Activated CD4-positive, alpha-beta T cell treated with anti-CD3 and anti-CD28 coated beads, Interleukin-2, amount 10 ng/mL, durations not matched to agents 7 days and 5 days (primary cell): ENCODE measurements at places on chromosomes 1 and 21.

GRCh38 chr1:212958175-212958574, 7.8 kb downstream of the VASH2 start:
- no peak for DNase-seq

DNA sequence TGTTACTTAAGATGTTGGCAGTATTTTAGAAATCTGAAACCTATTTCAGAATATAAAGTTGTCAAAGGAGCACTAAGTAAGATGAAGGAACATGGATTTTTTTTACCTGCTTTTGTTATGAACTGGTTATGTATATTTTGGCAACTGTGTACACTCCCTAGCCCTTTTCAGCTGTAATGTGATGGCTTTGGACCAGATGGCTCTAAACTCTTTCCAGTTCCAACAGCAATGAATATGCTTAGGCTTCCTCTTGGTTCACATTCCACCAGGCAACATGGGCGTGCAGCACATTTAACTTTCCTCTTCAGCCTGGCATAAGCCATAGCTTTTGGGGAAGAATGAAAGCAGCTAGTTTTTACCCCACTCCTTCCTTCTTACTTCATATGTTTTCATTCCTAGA, 95.6 kb upstream of the ADAMTS5 start:
- no peak for DNase-seq

DNA sequence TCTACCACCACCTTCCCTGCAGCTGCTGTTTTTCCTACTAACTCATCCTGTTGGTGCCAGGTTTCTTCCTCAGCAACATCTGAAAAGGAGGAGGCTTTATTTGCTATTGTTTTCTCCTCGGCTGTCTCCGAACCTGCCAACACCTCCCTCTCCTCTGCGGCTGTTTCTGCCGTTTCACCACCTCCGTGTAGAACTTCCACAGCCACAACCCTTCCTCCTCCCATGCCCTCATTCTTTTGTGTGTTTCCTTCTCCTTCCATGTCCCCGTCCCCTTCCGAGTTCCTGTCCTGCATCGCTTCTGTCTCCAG, 59.0 kb upstream of the LRRC53 start:
- no peak for DNase-seq

- DNase-seq: no peak
Observed at GRCh38 chr1:40860706-40861223, 1.4 kb downstream of the CITED4 start.

- peak; percentile 37 for DNase-seq
Observed at GRCh38 chr1:207088701-207089626, at the start of gene C4BPB. TSS of gene C4BPB (plus strand) at chr1:207088860. CDS start at chr1:207089532, 672 bp downstream.

GRCh38 chr1:185017338-185017737, 28.0 kb upstream of the RNF2 start:
- DNase-seq: no peak

DNA sequence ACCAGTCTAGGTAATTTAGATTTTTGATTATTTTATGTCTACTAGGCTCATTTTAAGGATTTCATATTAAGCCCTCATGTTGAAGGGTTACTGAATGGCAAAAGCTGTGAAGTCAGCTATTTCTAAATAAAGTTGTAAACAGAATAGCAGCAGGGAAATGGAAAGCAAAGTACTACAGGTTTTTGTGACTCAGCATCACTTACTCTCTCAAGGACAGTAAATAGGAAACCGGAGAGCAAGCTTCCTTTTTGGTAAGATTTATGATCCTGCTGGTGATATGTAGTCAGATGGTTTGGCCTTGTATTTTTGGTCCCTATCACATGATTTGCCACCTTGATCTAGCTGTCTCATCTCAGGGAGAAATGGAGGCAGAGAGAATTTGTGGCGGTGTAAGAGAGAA, 226.0 kb downstream of the RPS6KC1 start:
- DNase-seq: no peak

GRCh38 chr1:109863667-109864046, 47.0 kb upstream of the CSF1 start:
- no peak for DNase-seq

DNA sequence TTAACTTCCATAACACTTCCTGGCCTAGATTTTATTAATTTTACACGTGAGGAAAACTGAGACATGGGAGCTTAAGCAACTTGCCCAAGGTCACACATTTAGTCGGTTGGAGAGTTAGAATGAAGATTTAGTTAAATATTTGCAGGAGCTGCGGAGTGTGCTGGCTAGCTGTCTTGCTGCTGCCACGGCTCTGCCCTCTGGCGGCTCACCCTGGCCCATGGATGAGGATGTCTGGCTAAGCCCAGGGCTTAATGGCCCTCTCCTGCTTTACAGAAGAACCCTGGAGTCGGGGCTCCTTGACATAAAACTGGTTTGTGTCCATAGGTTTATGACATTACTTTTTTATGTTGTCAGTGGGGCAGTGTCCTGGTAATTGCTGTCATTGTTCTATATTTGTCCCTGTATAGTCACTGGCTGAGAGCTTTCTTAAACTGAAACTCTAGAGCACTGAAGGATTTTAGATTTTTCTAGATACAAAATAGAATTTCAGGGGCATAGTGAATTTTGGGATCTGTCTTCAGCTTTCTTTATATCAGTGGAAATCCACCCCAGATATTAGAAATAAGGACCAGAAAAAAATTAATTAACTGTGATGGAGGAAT, 88.9 kb upstream of the WLS start:
- DNase-seq: no peak

- DNase-seq: no peak
Observed at GRCh38 chr21:43207868-43208267, 39.1 kb downstream of the CRYAA start.

GRCh38 chr21:45935628-45936027, 45.9 kb upstream of the COL6A1 start:
- DNase-seq: no peak
